ENCODE measurements at places on chromosomes 7 and 10.

DNA sequence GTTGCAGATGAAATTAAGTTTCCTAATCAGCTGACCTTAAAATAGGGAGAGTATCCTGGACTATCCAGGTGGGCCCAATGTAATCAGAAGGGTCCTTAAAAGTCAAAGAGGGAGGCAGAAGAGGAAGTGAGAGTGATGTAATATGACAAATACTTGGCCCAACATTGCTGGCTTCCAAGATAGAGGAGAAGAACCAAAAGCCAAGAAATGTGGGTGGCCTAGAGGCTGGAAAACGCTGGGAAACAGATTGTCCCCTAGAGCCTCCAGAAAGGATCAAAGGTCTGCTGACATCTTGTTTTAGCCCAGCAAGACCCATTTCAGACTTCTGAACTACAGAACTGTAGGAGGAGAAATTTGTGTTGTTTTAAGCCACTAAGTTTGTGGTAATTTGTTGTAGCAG is 79.7 kb upstream of the NOBOX start:
- no peak for DNase-seq

GRCh38 chr7:103685646-103686045 is 239.6 kb upstream of the SLC26A5 start:
- no peak for DNase-seq

- DNase-seq: no peak
Observed at GRCh38 chr10:1114315-1114714, 58.1 kb downstream of the WDR37 start.

- DNase-seq: no peak
Observed at GRCh38 chr10:22635650-22636049, 78.7 kb downstream of the PIP4K2A start.

GRCh38 chr7:12028508-12028907 is 182.6 kb upstream of the TMEM106B start:
- DNase-seq: no peak

GRCh38 chr7:97096661-97097060 is 20.8 kb upstream of the SDHAF3 start:
- DNase-seq: no peak
